ENCODE measurements at places on chromosomes 6 and 20. TPM values are rescaled to one million over a fixed set of nuclear protein-coding genes. Genes with fewer than 3 reads are reported as not detected.

DNA sequence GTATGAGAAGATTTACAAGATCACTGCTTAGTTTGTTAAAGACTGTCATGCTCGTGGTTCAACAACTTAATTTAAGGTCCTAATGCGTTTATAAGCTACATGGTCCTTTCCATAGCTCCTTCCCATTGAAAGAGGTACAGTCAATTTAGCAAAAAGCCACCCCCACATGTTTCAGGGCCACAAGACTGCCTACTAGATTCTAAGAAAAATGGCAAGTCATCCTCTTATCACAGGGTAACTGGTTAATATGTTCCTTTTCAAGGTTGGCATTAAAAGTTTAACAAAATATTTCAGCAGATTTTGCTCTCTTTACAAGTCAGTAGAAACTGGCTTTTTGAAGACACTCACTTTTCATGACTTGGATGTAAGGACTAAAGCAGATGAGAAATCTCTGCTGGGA, 15.7 kb downstream of the GSTA3 start:
- DNase-seq: no peak

ZKSCAN3 gene
- 2.1 TPM for total RNA-seq

GRCh38 chr6:13273202-13273930, 55.0 kb downstream of the TBC1D7 start:
- no peak for DNase-seq

GRCh38 chr6:84086545-84087429, 53.2 kb downstream of the MRAP2 start:
- DNase-seq: no peak

DNA sequence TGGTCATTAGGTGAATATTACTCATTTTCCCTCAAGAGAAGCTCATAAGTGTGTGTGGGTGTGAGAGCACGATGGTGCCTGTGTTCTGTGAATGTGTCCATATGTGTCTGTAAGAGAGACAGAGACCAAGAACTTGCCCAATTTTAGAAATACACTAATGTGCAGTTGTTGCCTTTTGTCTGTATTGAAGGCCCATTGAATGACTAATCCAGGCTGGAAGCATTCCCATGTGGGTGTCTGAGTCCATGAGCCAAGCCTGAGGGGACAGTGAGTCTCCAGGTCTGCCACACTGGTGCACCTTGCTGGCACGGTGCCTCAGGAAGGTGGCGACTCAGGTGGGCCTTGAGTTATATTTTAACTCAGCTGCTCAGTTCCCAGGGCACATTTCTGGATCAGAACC, 25.5 kb upstream of the ASXL1 start:
- no peak for DNase-seq

GRCh38 chr6:42915732-42916131, at the start of gene PTCRA:
PTCRA (plus strand) TSS chr6:42916053; CDS start chr6:42916070, 17 bp downstream.
- DNase-seq: no peak

SLC2A10 gene
- 5.8 TPM for total RNA-seq

SSTR4 gene
- not detected for total RNA-seq

DNA sequence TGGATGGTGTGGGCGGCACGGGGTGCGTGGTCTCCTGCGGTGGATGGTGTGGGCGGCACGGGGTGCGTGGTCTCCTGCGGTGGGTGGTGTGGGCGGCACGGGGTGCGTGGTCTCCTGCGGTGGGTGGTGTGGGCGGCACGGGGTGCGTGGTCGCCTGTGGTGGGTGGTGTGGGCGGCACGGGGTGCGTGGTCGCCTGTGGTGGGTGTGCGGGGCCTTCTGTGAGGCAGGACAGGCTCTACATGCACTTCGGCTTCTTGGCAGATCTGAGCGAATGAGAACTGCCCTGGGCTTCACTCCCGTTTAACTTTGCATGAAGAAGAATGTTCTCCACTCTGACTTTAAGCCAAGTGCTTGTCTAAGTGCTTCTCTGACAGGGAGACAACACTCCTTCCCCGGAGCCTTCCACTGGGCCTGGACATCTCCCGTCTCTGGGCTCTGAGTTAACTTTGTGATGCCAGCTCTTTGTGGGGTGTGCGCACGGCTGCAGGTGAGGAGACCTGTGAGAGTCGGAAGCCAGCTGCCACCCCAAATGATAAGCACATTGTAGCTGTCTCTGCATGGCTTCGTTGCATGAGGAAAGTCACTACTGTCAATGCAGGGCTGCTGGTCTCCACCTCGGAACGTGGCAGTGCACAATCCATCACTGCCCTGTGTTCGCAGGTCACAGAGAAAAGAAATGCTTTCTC, 244.8 kb downstream of the DLL1 start:
- no peak for DNase-seq

- DNase-seq: no peak
These were observed 6.5 kb upstream of the TMEM242 start for GRCh38 chr6:157329829-157330228.

- no peak for DNase-seq
These were observed 45.1 kb upstream of the TASP1 start for GRCh38 chr20:13683833-13684232.

SPDEF gene
- not detected for total RNA-seq

ZNF831 gene
- 1.9 TPM for total RNA-seq

DNA sequence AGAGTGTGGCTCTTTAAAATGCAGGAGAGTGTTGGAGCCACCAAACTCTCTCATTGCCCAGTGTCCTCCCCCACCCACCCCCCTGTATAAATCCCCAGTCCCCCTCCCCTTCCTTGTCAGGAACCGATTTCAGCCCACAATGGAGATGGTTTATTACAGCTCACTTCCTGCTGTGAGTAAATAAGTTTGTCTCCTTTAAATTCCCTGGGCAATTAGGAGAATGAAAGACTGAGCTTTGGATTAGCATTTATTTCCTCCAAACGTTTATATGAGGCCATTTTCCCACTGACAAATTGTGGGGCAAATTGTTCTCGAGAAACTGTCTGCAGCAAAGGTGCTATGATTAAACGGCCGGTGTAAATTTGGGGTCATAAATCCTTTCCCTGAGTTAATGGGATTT, 128.8 kb downstream of the DHX35 start:
- DNase-seq: no peak

SPTLC3 gene
- total RNA-seq: 7.1 TPM

ULBP1 gene
- 0.37 TPM for total RNA-seq

DNA sequence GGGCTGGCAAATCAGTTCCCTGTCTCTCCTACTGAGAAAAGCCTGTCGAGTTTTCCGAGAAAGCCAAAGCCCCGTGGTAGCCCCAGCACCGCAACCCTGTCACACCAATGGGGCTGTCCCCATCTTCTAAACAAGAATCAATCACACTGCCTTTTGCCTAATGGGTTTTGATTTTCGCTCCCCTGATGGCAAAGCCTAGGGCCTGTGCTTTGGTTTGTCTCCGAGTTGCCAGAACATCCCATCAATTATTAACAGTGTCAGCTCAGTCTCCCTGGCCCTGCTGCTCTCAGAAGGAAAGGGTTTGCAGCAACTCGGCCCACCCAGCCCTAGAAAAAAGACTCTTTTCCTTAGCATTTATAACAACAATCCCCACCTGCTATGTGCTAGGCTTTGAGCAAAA, 4.2 kb downstream of the KCNB1 start:
- no peak for DNase-seq

BPIFB4 gene
- total RNA-seq: not detected

GRCh38 chr6:25835442-25836283, 3.8 kb upstream of the SLC17A1 start:
- no peak for DNase-seq

MUC21 gene
- total RNA-seq: not detected

CRISP2 gene
- not detected for total RNA-seq

DNA sequence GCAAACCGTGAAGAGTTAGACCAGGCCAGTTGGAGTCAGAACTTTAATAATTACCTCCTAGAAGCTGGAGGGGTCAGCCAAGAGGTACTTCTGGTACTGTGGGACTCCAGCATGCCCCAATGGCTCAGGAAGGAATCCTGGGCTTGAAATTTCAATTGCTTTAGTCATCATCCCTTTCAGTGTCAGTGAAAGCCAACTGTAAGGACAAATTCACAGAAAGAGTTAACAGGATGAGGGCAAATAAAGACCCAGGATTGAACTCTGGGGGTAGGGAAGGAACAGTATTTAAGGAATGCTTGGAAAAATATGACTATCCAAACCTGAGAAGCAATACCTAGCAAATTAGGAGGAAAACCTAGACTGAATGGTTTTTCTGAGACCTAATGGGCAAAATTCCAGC, 735.1 kb upstream of the MARCKS start:
- DNase-seq: no peak

TSBP1 gene
- not detected for total RNA-seq

- DNase-seq: no peak
These were observed 38.6 kb downstream of the GHRH start for GRCh38 chr20:37223053-37223452.

DNA sequence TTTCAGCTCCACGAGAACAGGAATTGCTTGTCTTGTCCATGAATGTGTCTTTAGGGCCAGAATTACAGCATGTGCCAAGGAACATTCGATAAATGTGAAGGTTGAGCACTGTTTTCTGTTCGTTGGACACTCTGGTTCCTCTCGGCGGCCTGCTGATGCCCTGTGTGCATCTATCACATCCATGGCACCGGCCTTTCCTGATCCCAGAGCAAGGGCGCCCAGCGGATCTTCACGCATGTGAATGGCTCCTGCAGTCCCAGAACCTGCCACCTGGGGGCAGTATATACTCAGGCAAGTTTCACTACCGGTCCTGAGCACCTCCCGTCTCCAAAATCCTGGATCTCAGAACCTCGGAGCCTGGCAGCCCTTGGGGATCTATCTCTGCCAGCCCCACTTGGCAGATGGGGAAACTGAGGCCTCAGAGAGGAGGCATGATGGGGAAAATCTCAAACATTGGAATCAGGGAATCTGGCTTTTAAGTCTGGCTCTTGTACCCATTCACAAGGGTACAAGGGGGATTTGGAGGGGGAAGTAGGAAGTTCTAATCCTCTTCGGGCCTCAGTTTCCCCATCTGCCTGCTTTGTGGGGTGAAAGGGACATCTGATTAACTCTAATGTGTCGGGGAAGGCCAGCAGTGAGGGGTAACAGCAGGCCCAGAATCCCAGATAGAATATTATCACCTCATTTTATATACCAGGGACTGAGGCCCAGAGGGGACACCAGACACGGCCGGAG, 4.3 kb upstream of the CEBPB start:
- peak; percentile 100 for DNase-seq

DNA sequence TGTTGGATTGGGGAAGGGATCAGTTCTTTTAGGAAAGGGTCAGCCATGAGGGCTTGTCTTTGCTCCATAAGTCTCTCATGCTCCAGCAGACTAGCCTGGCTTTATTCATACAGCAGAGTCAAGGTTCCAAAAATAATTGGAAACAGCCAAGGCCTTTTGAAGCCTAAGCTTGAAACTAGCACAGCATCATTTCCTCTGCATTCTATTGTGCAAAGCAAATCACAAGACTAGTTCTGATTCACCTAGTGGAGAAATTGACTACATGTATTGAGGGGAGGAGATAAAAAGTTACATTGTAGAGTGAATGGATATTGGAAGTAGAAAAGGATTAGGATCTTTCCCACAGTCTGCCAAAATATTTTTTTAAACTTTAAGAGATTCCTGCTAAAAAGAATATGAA, 159.3 kb upstream of the PLCB4 start:
- no peak for DNase-seq

GRCh38 chr20:62186096-62186426, 3.2 kb downstream of the MTG2 start:
- no peak for DNase-seq

DNA sequence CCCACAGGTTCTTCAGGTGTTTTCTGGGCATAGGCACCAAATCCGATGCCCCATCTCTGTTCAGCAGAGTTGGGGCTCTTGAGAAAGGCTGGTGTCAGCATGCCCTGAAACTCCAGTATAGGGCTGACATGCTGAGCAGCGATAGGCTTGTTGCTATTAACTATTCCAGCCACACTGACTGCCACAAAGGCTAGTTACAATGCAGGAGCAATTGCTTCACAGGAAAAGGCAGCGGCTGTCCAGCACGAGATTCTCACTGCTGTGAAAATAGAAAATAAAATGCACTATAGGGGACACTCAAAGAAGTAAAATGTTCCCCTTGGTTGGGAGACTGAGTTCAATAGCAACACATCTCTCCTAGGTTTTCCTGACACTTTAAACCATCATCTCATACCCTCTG, 112.4 kb downstream of the BFSP1 start:
- no peak for DNase-seq

TRDN gene
- 1.1 TPM for total RNA-seq

CLIC5 gene
- 56.0 TPM for total RNA-seq

- no peak for DNase-seq
These were observed 451.6 kb downstream of the CDKAL1 start for GRCh38 chr6:20985821-20986220.

GRCh38 chr20:20832715-20833114, 120.3 kb upstream of the RALGAPA2 start:
- DNase-seq: no peak

GRCh38 chr6:44004625-44005506, 122.4 kb downstream of the MRPL14 start:
- DNase-seq: no peak

MYO6 gene
- 31.1 TPM for total RNA-seq

DNA sequence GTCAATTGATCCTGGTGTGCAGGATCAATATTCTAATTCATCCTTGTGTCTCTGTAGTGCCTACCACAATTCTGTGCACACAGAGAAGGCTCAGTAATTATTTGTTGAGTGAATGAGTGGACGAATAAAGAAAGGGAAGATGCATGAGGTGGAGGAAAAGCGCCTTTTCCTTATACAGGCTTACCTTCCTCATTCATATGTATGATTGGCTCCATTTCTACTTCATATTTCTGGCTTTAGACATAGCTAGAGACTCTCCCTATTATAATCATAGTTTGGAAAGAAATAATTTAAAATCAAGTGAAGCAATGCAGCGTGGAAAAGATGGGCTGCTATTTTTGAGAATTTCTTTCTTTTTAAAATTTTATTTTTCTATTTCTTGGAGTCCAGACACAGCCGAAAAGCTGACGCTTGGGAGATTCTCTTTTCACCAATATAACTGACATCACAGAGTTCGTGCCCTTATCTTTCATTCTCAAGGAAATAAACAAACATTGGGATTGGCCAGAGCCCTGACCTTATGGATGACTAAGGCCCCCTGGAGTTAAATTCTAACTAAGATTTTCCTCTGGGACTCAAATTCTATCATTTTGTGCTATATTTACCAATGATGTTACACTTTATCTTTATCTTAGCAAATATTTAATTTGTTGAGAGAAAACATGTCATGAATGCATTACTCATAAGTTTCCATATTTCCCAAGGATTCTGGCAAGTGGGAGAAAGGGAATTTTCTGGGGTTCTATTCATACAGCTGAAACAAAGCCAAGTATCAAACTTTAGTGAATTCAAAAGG, 48.1 kb downstream of the PRL start:
- no peak for DNase-seq

DEFB116 gene
- total RNA-seq: not detected

All from omental fat pad (tissue), 4 donors.